ENCODE measurements at places on chromosomes 11 and 22. TPM values are rescaled to one million over a fixed set of nuclear protein-coding genes. Genes with fewer than 3 reads are reported as not detected.

The OR5B21 gene
- polyA plus RNA-seq, result not detected

DNA sequence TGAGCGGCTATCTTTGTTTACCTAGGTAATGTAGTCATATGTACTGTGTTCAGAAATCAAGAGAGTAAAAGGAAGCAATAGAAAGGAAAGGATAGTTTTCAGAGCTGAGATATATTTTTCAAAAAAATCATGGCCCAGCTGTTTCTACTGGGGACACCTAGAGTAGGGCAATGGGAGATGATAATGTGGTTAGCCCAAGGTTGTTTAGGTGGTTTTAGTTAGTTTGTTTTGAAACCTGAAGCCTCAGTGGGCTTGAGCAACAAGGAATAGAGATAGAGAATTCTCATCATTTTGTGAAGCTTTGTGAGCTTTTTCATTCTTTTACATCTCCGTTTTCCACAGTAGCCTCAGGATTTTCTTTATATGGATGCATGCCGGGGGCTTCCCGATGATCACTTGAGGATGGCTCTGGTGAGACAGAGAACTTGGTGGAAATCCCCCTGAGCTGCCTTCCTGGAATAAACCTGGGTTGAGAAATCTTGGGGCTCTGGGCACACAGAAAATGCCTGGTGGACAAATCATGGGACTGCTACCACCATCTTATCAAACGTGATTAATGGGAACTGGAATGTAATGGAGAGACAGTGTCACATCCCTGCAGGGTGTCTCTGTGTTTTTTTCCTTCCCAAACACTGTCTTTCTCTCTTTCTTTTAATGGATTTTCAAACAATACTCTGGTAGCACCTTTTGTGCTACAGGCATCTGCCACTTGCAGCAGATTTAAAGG lies 49.0 kb downstream of the ARHGAP42 start:
- no peak for DNase-seq

DNA sequence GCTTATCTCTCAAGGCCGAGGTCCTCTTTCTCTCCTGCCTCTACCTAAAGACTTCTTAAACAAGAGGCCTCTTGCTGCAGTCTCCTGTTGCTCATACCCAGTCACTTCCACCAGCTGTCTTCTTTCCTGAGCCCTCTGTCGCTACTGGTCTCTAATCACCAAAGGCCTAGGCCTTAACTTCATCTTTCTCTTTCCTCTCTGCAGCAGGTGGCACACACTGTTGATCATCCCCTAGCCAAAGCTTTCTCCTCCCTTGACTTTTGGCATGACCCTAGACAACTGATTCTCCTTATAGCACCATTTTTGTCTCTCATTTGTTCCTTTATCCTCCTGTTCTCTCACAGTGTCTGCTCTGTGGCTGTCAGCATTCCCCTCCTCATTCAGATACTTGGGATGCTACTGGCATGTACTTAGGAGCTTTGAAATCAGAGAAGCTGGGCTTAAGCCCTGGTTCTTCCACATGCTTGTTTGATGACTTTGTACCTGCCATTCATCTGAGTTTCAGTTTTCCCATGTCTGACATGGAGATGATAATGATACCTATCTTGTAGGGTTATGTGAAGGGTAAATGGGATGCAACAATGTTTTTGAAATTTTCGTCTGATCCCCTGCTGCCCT lies 22.4 kb downstream of the ENDOD1 start:
- DNase-seq, result no peak

GRCh38 chr11:111206472-111206871 lies 39.1 kb upstream of the POU2AF2 start:
- DNase-seq, result no peak

The CD248 gene
- 210 TPM for polyA plus RNA-seq
